ENCODE measurements at places on chromosomes 7 and 10.

GRCh38 chr10:11204351-11204942, 186.8 kb downstream of the CELF2 start:
- DNase-seq, result no peak

- no peak for DNase-seq
These were observed 464.2 kb downstream of the PLXNA4 start for GRCh38 chr7:132112106-132112505.

DNA sequence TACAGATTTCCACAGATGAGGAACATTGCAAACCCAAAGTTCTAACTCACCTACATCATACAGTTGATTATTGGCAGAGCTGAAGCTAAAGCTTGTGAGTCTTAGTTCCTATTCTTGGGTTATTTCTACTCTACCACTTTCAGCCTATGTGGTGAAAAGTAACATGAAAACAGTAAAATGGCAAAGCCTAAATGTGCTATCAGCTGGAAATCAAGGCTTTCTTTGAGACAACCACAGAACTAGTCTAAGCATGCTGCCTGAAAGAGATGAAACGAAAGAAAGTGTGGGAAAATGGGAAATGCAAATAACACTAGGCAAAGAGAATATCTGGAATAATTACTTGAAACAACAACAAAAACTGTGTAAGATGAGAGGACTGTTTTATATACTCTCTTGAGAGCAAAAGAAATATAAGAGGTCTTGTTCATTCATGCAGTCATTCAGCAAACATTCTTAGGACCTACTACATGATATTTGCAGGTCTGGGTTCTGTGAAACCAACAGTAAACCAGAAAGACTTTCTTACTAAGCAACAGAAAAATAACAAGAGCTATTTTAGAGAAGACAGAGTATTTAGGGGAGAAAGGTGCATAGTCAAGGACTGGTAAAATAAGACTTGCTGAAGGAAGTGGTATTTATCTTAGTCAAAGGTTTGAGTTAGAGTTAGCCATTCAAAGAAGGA, 437.1 kb downstream of the HTR7 start:
- no peak for DNase-seq

DNA sequence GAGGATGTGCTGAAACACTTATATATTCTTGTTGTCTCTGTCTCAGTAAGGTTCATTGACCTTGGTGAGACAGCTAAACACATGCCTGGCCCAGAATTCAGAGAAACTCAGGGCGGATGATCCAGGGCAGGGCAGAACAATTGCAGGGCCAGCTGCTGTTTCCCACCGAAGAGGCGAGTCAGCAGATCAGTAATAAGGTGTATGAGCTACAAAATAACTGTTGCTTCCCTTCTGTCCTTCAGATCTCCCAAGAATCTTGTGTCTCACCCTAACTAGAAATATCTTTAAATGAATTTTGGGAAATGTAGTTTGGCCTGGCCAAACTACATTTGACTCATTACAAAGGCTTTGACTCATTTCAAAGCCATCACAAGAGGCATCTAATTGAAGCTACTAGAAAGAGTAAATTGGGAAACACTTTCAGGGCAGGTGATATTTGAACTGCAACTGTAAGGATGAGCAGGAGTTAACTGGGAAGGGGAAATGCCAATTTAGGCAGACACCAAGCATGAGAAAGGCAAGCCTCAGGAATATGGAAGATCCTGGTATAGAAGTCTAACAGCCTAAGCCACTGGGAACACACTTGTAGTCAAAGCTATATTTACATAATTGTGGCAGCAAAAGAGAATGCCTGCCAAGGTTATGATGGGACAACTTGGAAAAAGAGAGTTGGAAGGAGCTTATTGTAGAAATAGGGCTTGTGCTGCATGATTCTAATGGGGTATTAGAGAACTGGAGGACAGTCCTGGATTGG, 24.5 kb upstream of the CELF2 start:
- no peak for DNase-seq

- DNase-seq, result no peak
These were observed 16.0 kb downstream of the ZFYVE27 start for GRCh38 chr10:97752956-97753355.

DNA sequence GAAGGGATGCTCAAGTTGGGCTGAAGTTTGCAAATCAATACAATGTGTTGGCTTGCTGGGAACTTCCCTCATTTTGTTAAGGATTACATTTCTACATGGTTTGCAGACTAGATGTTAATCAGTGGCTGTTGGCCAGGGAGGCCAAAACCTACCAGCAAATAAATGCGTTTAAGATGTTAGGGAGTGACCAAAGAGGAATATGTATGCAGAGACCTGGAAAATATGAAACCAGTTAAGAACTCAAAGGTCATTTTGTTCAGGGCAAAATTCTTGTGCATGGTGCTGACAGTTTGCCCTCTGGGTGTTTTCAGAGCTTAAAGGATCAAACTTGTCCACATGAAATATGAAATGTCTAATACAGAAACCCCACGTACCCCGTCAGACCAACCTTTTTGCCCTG, 30.3 kb downstream of the GATA3 start:
- no peak for DNase-seq

DNA sequence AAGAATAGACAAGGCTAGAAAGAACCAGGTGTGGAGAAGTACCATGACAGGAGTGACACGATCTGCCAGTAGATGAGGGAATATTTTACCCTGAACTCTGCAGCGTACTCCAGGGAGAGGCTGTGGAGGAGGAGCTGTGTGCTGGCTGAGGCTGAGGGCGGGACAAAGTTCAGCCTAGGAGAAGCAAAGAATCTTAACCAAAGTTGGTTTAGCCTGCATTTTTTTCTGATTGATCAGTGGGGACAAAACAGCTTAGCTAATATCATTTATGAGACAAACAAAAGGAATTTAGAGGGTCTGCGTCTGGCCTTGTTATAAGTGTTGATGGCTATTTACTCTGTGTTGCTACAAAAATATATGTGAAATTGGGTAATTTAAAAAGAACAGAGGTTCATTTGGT, 5.2 kb upstream of the NPSR1 start:
- no peak for DNase-seq

GRCh38 chr7:116162254-116162653, 48.1 kb upstream of the TES start:
- no peak for DNase-seq

- DNase-seq, result no peak
These were observed 209.3 kb upstream of the PLXDC2 start for GRCh38 chr10:19606968-19607367.

DNA sequence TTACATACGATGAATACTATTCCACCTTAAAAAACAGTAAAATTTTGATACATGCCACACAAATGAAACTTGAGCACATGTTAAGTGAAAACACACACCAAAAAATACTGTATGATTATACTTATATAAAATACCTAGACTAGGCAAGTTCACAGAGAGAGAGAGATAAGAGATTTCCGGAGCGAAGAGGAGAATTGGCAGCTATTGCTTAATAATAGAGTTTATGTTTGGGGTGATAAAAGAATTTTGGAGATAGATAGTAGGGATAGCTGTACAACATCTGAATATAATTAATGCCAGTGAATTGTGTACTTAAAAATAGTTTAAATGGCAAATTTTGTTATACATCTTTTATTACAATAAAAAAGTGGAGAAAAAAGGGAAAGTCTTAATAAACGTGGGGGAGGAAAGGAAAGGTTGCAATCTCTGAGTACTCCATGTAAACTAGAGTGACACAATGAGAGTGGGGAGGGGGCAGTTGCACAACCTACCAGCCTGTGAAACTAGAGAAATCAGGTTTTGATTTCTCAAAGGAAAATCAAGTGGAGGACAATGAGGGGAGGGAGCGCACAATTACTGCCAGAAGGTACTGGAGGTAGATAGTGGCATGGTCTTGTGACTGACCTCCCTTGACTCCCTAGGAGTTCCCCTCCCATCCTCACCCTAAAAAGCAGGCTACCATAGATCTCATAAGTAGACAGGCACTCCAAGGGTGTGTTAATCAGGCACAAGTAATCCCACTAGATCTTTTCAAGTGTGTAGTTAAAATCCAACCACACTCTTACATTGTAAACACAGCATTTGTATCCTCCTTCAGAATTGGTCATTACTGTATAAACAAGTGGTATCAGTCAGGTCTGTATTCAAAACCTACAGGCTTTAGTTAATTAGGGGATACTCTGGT, 31.6 kb upstream of the ANK3 start:
- DNase-seq, result no peak

GRCh38 chr10:119872610-119872859, at the start of gene MCMBP:
MCMBP (minus strand) TSS chr10:119872843; CDS start chr10:119872584, 259 bp downstream.
- DNase-seq, result no peak

GRCh38 chr10:126102636-126103035, 206.3 kb downstream of the FANK1 start:
- no peak for DNase-seq

DNA sequence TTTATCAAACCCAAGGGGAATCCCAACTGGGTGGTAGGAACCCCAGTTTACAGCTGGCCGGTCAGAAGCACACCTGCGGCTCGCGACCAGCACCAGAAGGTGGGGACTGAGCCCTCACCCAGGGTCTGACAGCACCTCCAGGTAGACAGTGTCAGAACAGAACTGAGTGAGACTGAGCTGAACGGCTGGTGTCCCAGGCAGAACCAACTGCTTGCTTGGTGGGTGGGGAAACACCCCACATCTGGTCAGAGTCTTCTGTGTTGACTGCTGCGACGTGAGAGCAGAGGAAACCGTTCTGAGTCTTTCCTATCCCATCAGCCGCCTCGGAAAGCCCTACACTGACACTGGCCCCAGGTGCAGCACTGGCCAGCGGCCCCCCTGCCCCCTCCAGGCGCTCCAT, 160.7 kb downstream of the MAD1L1 start:
- no peak for DNase-seq

GRCh38 chr10:109178591-109178990, 744.7 kb downstream of the XPNPEP1 start:
- no peak for DNase-seq

DNA sequence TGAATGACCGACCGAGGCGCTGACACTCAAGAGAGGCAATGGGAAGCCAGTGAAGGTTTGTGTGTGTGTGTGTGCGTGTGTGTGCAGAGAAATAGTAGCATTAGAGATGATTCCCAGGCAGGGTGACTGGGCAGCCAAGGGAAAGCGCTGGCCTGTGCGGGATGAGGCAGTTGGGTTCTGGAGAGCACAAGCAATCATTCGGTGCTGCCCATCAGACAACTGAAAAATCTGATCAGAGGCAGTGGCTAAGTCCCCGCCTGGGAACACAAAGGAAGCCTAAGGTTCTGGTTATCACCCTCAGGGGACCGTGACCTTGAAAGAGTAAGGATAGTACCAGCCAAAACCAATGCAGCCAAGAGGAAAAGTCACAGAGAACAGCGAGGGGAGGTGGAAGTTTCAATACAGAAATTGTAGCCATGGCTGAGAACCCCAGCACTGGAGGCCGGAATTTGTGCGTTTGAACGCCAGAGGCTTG, 868 bp upstream of the PDCD4 start:
- no peak for DNase-seq

DNA sequence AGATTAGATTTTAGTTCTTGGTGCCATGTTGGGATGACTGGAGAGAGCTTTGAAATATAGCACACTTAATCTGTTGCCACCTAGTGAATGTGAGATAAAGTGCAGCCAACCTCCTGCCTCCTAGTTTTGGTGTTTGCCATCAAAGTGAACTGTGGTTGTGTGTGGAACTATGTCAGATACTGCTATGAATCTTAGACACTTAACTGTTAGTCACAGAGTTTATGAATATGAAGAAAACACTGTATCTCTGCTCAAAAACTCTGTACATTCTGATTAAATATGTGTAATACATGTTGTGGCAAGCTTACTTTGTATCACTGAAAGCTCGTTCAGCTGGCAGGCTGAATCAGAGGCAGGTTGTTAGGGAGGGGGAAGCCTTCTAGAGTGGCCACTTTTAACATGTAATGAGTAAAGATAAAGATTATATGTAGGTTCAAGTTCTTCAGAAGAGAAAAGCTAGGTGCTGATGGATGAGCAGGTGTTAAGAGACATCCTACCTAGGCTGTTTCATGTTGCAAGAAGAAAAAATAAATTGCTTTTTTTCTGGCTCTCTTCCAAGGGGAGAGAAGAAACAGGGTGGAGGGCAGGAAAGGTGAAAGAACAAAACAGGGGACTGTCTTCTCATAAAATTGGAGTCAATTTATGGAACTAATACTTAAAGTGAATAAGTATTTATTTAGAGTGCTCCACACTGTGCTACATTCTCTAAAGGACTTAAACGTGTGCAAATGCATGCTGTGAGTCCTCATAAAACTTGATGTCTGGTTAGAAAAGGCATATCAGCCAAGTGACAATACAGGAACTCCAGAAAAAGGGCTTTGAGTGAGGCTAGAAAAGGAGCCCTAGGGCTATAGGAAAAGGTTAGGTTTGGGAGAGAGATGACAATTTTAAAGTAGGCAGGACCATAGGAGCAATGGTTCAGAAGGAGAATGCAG, 14.1 kb upstream of the LAMB1 start:
- DNase-seq, result no peak

GRCh38 chr10:107264742-107265141, 100.2 kb upstream of the SORCS1 start:
- no peak for DNase-seq

- no peak for DNase-seq
These were observed 30.3 kb downstream of the CCNJ start for GRCh38 chr10:96073722-96074121.

DNA sequence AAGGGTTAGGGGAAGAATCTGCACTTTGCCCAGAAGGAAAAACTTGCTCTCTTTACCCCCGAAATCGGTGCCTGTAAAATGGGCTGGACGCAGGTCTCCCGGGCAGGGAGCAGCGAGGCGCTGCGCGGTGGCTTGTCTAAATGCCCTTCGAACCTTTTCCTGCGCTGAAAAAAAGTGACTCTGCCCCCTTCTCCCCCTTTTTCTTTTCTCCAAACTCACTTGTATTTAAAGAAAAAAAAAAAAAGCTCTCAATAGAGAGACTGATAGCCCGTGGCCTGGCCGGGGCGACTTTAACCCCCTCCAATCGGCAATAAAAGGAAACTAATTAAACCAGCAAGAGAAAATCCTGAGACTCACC, 286 bp downstream of the SP8 start:
- DNase-seq, result no peak

DNA sequence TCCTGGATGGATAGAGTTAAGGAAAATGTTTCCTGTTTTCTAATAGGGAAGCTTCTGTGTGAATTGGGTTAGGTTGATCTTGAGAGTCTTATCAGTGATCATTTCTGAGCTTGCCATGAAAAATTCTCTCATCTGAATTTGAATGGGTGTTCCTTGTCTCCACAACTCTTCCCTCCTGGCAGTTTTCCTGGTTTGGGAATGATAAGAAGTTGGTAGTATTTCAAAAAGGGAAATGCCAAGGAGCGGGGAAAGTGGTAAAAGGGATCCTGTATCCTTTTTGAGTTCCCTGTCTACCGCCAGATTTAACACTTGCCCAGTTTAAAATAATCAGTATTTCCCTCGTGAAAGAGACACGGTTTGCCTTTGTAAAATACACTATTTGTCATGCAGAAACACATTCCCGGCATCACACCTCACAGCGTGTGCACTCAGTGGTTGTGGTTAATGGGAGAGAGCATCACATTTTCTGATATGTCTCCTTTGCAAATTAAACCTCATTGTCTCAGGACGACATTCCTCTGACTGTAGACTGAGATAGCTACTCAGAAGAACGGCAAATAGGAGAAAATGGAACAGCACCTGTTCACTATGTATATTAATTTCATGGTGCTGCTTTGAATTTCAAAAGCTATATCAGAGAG, 113.2 kb upstream of the IFRD1 start:
- DNase-seq, result no peak
